ENCODE measurements at places on chromosomes 12 and 14.

GRCh38 chr12:48954841-48955501 lies 2.3 kb downstream of the ARF3 start:
- no peak for DNase-seq

DNA sequence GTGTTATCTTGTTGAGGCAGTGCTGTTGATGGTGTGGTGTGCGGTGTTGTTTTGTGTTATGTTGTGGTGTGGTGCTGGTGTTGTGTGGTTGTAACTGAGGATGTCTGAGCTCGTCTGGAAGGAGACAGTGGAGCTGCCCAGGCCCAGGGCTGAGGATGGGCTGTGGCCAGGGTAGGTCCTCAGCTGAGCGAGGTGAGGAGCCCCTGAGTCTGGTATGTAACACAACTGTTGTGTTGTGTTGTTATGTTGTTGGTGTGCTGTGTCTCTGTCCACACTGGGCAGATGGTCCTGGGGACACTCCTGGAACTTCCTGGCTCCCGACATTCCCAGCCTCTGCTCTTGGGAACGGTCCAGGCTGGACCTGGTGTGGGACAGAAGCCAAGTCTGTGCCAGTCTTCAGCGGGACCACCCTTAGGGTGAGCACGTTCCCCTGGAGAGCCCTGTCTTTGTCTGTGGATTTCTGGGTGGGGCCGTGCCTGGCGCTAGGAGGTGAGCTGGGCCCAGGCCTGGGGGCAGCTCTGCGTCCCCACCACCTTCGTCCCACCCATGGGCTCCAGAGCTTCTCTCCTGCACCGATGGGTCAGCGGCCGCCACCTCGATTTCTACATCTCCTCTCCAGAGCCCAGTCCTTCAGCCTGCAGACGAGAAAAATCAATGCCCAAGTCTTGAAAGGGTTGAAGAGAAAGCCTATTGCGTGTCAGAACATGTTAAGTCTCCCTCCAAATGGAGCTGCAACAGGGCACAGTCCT lies 27.4 kb upstream of the SFSWAP start:
- DNase-seq, result no peak

DNA sequence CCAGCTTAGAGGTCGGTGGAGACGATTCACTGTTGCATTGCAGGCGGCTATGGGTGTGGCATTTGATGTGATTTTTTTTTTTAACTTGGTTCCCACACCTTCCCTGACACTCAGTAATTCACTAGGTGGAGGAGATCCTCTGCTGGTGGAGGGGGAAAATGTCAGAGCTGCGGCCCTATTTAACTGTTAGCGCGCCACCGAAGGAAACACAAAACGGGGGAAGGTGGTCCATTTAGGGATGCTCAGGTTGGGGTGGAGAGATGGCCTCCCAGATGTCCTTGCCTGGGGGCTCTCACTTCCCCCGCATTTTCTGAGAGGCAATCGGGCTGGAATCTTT lies 4.3 kb upstream of the HOXC12 start:
- no peak for DNase-seq

DNA sequence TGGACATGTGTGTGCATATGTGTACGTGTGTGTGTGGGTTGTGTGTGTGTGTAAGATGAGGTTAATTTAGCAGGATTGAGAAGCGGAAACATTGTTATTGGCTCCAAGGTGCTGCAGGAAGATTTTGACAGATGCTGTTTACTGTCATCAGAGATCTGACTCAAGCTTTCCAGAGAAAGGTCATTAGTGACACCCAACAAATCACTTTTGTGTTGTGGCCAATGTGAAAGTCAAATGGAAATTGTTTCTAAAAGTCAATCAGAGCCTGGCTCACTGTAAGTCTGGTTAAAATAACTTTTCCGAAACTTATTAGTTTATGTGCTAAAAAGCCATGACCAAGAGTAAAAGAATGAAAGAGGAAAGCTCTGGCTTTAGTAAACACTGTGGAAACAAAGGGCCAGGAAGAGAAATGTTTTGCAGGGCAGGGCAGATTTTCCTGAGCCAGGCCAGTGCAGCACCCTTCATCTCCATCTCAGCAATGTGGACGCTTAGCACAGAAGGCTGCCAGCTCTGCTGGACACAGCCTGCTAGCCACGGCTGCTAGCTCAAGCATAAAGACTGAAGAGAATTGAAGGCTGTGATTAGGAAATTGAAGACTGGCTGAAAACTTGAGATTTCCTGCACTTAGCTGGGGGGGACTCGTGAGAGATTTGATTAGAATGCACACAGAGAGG lies 235.8 kb downstream of the NEDD1 start:
- no peak for DNase-seq

DNA sequence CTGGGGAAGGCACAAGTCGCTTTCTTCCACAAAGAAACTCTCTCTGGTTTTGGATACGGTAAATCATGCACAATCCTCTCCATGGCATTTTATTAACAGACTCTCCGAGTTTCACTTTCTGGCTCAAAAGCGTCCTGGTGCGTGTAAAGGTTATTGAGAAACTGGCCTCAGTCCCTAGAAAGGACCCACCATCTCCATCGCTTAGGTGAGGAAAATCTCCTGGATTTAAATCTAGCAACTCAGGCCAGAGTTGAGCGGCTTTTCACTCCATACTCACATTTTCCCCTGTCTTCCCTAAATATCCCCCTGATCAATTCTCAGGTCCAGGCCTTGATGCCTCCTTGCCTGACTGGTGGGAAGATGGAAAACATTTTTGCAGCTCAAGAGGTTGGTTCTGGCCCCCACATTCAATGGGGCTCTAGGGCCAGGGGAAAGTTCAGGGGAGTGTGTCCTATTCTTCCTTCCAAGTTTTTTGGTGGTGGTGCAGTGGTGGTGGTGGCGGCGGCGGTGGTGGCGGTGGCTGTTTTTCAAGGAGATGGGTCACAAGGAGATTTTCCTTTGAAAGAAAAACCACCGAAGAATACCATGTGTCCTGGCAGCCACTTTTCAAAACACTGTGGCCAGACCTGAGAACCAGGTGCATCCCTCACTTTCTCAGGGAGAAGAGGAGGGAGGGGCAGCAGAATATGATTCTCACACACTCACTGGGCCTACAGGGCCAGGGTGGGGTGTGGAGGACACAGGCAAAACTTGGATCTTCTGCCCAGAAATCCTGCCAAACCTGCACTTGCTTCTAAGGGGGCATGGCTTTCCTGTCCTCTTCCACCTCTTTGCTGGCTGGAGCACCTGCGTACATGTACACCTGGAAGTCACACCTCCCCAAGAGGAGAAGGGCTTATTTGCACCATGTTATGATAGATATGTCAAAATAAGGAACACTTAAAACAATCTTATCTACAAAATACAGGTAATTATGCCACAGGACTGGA lies 46.7 kb upstream of the PNMA1 start:
- no peak for DNase-seq

DNA sequence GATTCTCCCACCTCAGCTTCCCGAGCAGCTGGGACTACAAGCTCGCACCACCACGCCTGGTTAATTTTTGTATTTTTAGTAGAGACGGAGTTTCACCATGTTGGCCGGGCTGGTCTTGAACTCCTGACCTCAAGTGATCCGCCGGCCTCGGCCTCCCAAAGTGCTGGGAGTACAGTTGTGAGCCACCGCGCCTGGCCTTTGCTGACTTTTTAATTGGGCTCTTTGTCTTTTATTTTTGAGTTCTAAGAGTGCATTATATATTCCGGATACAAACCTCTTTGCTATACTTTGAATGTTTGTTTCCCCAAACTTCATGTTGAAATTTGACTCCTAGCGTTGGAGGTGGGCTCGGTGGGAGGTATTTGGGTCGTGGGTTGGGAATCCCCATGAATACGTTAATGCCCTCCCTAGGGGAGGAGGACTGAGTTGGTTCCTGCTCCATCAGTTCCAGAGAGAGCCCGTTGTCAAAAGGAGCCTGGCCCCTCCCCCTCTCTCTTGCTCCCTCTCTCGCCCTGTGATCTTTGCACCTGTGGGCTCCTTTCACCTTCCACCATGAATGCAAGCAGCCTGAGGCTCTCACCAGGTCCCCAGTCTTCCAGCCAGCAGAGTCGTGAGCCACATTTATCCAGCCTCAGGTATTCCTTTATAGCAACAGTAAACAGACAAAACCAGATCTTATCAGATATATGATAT lies 103.2 kb upstream of the EVL start:
- DNase-seq, result no peak

- no peak for DNase-seq
These were observed 357.7 kb upstream of the FLRT2 start for GRCh38 chr14:85172290-85172689.

DNA sequence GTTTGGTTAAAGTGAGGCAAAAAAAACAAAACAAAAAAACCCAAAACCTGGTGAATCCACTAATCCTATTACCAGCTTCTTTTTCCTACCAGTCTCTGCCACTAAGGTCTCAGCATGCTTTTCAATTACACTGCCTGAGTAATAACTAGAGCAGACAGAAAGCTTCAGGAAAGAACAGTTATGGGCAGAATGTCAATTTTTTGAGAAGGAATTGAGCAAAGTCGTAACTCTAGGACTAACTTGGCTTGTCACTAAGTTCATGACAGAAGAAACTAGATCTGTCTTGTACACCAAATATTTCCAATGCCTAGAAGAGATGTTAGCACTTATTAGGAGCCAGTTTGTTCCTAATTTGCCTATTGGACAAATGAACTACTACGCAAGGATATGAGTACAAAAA lies 148.8 kb upstream of the CNOT2 start:
- no peak for DNase-seq

GRCh38 chr14:95915330-95915729 lies 38.7 kb downstream of the TUNAR start:
- no peak for DNase-seq

DNA sequence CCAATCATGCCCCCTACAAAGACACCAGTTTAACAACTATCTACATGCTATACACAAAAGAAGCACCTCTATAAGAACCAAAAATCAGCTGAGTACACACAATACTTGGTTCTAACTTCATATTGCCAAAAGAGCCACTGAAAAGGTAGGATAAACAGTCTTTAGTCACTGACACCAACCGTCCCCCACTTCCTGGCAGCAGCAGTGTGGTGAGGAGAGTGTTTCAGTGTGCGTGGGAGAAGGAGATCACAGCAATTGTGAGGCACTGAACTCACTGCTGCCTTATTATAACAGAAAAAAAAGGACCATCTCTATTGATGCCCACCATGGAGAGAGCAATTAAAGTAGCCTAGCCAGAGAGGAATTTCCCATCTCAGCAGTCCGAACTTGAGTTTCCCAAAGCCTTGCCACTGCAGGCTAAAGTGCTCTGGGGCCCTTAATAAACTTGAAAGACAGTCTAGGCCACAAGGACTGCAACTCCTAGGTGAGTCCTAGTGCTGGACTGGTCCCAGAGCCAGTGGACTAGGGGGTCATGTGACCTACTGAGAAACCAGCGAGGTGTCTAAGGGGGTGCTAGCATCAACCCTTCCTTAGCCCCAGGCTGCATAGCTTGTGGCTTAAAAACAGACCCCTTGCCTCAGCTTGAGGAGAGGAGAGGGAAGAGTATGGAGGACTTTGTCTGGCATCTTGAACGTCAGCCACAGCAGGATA lies 37.1 kb upstream of the LMNTD1 start:
- peak; percentile 6 for DNase-seq

DNA sequence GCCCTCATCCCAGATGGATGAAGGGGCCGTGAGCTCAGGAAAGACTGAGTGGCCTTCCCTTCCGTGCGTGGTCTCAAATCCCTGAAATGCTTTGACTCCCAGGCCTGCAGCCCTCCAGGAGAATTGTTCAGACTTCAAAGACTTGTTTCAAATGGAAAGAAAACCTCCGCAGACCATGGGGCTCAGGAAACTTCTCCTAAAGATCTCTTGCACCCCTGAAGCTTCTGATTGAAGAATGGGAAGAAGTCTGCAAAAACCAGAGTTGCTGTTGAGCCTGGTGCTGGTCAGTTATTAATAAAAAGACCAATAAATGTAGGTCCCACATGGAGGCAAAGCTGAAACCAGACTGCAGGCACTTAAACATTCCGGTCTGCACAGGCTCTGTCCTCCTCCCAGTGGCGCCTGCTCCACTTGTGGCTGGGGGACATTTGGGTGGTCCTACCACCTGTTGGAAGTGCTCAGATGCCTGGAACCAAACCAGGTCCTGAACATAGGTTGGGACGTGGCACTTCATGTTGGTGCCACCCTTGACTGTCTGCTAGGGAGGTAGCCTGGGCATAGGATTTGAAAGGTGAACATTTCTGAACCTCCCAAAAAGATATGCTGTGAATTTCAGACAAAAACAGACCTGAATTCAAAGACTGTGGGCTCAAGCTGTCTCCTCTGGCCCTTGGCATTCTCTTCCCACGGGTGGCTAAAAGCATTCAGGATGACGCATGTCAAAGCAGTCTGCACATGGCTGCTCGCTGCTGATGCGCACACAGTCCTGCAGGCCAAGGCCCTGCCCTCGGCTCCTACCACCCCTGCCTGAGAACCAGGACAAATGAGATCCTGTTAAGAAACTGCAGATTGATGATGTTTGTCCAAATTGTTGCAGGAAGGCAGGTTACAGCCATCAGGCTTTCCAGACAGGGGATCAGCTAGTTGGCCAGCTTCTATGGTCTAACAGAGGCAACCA lies 36.2 kb upstream of the MEG3 start:
- no peak for DNase-seq
